ENCODE measurements at places on chromosomes 2 and 18. TPM values are rescaled to one million over a fixed set of nuclear protein-coding genes. Genes with fewer than 3 reads are reported as not detected.
A peak's percentile ranks its signal among the peaks of the same experiment; 100 is the strongest.

The C2orf92 gene
- 8.9 TPM for total RNA-seq

The LINC00305 gene
- total RNA-seq, result not detected

The C2orf78 gene
- total RNA-seq, result not detected

The PDE11A gene
- not detected for total RNA-seq

The DRC1 gene
- total RNA-seq, result not detected

The MRPS5 gene
- 90.7 TPM for total RNA-seq

DNA sequence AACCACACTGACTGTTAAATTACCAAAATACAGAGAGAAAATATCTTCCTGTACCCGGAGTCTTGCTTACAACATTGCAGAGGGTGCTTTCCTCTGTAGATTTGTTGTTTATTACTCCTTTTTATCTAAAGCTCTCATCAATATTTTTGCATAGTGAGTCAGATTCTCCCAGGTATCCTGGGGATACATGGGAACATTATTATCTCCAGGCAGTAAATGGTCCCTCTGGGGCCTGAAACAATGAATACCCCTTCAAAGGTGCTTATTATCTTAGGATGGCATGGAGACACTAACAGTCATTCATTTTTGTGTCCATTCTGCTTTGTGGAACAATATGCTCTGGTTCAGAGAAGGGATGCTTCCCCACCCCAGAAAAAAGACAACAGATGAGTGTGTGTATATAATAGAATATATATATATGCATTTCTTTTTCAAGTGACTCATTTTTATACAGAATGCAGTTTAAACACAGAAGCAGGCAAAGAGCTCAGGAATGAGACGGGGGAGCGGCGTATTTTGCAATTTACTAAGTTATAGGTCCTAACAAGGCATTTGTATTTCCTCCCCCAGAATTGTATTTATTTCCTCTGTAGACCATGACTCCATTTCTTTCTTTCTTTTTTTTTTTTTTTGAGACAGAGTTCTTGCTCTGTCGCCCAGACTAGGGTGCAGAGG lies 424.8 kb upstream of the ZEB2 start:
- no peak for DNase-seq

DNA sequence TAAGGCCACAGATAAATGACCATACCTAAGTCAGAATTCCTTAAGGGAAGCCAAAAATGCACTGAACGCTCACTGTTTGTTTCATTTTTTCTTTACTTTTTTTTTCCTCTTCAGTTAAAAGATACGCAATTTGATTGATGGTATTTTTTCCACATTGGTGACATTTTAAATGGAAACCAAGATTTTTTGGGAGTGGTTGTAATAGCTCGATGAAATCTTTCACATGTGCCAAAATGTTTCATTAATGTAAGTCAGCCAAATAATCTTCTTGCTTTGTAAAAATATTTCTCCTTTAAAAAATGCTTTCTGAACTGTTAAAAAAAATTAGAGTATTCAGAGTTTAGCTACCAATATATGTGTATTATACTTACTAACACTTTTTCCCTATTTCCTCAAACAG lies 339.8 kb downstream of the ZEB2 start:
- no peak for DNase-seq

- no peak for DNase-seq
Measured at GRCh38 chr2:101440127-101440738, 34.7 kb downstream of the RFX8 start.

DNA sequence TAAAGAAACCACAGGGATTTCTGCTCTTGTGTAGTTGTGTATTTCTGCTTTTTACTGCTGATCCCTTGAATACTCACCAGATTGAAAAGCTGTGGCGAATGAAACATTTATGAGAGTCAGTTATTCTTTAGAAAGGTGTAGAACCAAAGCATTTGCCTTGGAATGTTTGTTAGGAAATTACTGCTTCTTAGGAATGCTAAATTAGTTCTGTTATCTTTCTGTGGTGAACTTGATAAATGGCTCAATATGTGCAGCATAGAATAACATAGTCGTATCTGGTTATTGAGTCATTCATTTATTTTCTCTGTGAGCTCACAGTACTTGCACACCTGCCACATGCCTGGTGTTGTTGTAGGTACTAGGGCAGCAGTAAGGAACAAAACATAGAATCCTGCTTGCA lies 57.0 kb upstream of the FAM237A start:
- DNase-seq, result no peak

DNA sequence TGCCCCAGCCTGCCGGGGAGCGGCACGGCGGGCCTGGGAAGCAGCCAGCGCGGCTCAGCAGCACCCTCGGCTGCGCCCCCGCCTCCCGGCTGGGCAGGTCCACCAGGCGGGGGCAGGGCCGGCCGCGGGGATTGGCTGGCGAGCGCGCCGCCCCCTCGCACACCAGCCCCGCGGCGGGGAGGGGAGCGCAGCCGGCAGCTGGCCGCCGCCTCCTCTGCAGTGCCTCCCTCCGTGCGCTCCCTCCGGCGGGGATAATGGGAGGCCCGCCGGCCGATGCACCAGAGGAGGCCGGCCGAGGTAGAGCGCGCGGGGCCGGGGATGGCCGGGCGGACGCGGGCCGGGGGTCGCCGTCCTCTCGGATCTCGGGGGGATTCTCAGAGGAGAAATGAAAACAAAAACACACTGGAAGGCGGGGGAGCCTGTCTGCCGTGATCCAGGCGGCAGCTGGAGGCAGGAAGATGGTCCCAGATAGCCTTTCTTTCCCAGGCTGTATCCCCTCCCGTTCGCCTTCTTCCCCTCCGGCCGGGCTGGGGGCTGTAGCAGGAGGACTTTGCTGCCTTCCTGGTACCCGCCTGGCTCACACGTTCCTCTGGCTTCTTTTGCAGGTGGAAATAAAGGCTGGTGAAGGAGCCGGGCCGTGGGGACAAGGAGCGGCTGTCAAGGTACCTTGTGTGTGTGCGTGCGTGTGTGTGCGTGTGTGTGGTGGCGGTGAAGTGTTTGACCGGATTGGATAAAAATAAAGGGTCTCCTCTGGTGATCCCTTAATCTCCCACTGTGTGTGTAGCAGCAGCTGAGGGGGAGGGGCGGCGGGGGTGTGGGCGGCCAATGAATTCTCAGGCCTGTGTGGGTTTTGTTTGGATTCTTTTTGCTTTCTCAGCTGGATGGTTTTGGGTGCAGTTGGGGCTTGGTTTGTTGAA lies 18.1 kb downstream of the TET3 start:
- DNase-seq, result peak; percentile 89

DNA sequence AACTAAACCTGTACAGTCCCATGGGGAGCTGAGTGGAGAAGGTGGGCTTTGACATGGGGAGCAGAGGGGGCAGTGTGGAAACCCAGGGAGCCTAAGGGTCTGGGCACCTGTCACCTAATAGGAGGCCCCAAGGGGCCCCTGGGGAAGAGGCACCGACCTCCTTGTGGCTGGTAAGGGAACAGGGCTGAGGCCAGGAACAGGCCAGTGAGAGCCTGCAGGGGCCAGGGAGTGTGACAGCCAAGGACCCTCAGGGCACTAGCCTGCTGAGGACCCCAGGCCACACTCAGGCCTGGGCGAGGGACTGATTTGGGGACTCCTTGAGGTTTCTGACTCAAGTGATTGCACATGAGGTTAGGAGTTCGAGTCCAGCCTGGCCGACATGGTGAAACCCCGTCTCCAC lies 24.5 kb upstream of the ALPP start:
- no peak for DNase-seq

DNA sequence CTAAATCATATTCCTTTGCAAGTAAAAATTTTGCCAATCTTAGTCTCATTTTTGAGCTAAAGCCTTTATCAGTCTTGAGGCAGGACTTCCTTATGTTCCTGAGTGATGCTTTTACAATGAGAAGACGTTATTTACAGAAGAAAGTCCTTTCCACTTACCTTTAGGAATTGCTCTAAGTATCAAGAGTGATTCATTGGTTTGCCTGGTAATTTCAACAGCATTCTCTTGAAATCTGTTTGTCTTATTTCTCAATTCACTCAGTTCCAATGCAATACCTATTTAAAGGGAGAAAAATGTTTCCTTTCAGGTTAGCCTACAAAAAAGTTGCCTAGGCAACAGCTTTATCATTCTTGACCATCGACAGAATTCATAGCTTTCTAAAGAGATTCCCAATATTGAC lies 137.2 kb downstream of the LAMA1 start:
- DNase-seq, result no peak

GRCh38 chr2:144606466-144607095 lies 86.7 kb upstream of the ZEB2 start:
- DNase-seq, result no peak

DNA sequence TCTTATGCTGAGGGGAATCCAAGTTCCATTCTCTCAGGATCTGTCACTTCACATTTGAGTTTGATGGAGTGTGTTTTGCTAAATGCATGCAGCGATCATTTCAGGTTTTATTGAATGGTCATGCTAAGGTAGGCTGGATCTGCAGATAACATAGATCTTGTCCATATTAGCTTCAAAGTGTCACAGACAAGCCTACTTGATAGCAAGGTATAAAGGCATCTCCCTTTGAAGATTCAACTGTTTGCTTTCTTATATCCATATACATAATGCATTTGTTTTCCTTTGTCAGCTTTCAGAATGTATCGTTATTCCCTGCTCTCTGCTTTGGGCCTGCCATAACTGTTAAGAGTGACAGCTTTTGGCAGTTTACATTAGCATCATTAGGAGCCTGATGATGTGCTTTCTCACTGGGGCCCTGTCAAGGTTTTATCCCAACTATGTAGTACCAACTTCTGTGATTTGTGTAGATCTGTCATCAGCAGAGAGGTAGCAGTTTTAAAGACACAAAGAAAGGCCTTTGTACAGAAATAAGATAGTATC lies 604.3 kb upstream of the CDH7 start:
- DNase-seq, result no peak

GRCh38 chr18:48126240-48126639 lies 195.8 kb upstream of the SMAD2 start:
- no peak for DNase-seq

DNA sequence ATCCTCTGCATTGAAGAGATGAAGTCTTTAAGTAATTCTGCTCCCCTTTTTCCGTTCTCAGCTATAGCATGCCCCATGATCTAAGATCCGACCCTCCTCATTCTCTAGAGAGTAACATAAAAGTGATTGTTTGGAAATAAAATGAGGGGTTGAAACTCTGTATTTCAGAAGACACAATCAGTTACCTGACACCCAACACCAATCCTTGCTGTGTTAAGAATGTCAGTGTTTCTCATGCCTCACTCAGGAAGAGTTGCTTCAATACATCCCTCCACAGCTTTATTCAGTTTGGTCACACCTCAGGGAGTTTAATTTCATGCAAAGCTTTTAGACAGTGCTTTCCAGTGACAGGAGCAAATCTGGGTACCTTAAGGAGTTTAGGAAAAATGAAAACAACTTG lies 49.9 kb upstream of the RBBP8 start:
- no peak for DNase-seq

- no peak for DNase-seq
Measured at GRCh38 chr18:60120231-60120750, 220.5 kb downstream of the PMAIP1 start.

DNA sequence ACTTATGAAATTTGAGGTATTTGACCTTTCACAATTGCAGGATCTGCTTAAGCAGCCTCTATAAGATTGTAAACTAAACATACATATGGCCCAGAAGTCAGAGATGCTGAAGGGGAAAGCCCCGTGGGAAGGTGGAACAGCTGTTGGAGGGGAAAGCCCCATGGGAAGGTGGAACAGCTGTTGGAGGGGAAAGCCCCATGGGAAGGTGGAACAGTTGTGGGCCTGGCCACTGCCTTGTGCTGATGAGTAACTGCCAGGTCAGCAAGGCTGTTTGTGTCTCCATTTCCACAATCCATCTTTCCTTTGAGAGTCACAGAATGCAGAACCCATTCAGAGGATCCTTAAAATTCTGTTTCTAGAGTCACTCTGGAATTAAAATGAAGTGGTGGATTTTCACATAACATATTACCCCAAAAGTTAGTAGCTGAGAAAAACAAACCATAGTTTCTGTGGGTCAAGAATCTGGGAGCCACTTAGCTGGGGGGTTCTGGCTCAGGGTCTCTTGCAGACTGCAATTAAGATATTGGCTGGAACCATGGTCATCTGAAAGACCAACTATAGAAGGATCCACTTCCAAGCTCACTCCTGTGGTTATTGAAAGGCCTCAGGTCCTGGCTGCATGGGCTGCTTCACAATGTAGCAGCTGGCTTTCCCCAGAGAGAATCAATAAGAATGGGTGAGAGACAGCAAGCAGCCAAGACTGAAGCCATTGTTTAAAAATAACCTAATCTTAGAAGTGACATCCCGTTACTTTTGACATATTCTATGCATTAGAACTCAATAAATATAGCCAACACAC lies 86.6 kb upstream of the CAVIN2 start:
- DNase-seq, result peak; percentile 57

DNA sequence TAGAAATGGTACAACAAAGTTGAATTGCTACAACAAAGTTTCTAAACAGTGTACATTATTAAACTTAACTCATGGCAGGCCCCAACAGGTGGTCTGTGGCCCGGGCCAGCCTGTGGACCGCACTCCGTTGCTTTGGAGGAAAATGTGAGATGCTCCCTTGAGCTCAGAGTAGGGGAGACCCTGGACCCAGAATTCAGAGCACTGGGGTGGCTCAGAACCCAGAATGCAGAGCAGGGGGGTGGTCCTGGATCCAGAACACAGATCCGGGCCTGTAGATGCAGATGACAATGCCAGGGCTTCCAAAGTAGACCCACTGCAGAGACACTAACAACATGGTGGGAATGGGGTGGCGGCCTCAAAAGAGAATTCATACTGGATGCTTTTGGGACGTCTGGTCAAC lies 311.0 kb downstream of the NDUFA10 start:
- no peak for DNase-seq

DNA sequence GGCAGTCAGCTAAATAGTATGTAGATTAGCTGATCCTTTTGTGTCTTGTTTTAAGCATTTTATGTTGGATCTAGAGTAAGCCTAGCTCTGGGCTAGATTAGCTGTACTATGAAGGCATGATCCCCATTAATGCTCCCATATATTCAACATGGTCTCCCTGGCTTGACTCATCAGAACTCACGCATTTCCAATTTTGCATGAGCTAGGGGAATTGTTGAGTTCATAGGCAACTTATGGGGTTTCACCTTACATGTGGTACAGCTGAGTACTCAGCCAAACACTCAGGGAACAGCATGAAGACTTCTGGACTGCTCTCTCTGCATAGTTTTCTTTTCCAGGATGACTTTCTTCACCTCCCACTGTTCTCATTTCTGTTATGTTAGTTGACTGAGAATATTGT lies 248.2 kb downstream of the TMX3 start:
- DNase-seq, result no peak

DNA sequence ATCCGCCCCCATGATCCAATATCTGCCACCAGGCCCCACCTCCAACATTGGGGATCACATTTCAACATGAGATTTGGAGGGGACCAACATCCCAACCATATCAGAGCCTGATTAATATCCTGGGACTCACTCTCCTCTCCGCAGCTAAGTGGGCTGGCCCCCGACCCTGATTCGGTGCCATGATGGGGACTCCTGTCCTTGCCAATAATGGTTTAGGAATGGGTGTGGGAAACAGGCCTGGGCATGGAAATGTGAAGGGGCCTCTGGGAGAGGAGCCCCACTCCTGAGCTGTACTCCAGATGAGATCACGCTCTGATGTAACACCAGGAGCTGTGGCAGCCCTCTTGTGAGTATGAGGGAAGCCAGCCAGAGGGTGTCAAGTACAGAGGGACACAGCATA lies 77.3 kb upstream of the SMAD7 start:
- DNase-seq, result no peak
